Activated CD8-positive, alpha-beta memory T cell treated with anti-CD3 and anti-CD28 coated beads, Interleukin-2, amount 10 ng/mL, durations not matched to agents 7 days and 5 days (primary cell): ENCODE measurements at places on chromosomes 7 and 10.
A peak's percentile ranks its signal among the peaks of the same experiment; 100 is the strongest.

DNA sequence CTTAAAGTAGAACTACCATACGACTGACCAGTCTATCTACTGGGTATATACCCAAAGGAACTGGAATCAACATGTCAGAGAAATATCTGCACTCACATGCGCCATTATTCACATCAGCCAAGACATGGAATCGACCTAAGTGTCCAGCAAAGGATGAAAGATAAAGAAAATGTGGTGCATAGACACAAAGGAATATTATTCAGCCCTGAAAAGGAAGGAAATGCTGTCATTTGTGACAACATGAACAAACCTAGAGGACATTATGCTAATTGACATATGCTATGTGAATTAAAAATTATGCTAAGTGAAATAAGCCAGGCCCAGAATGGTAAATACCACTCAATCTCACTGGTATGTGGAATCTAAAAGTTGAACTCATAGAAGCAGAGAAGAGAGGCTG is 123.7 kb downstream of the KLF6 start:
- no peak for DNase-seq

- no peak for DNase-seq
Observed at GRCh38 chr7:103150192-103150591, 1.3 kb upstream of the NAPEPLD start.

GRCh38 chr7:31782411-31782991 is 95.5 kb downstream of the PPP1R17 start:
- no peak for DNase-seq

DNA sequence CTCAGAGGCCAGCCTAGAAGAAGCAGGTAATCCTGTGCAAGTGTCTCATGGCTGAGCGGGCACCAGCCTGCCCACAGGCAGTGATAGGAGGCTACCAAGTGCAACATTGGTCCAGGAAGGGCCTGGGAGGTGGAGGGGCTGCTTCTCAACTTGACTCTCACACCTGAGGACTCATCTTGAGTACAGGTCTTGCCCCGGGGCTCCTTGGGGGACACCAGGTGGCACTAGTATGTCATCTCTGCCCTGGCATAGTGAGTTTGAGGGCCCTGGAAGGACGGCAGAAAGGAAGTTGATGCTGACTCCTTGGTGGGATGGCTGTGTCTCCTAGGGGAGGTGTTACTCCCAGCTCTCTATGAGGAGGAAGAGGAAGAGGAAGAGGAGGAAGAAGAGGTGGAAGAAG is 2.3 kb downstream of the CCDC136 start:
- peak; percentile 55 for DNase-seq

DNA sequence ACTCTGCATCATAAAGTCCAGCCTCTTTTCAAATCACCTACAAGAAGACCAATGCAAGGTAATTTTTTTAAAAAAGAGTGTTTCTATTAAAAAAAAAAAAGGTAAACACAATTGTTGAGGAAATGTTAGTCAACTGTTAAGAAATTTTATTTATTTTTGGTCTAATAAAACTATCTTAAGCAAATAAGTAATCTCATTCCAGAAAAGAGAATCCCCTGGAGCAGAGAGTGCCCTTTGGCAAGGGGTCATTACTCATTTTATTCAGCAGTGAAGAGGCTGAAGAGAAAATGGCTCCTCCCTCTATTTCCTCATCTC is 63.4 kb upstream of the GSDME start:
- no peak for DNase-seq

GRCh38 chr10:60921633-60922032 is 22.4 kb downstream of the RHOBTB1 start:
- no peak for DNase-seq

DNA sequence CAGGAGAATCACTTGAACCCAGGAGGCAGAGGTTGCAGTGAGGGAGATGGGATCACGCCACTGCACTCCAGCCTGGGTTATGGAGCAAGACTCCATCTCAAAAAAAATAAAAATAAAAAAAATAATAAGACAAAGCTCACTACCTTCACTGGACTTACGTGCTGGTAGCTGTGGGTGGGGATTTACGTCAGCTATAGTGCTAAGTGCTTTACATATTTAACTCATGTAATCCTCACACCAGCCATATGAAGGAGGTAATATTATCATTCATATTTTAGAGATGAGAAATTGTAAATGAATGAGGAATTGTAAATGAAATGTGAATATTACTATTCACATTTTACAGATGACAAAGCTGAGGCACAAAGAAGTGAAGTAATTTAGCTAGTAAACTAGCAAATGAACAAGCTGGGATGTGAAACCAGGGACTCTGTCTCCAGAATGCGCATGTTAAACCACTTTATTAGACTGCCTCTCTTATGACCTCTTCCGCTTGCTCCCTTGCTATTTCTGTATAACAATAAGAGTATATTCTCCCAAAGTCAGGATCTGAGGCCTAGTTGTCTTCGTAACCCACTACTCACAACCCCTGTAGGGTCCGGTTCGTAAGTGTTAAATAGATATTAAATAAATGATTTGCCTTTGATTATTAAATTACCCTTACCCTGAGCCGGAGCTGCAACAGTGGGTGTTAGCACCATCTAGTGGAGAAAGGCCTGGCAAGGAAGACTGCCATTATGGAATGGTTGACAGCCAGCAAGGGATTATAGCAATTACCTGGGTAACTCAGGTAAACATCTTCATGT is 70.2 kb downstream of the HTR7 start:
- DNase-seq, result no peak

GRCh38 chr7:157397731-157398691 is 61.2 kb downstream of the DNAJB6 start:
- no peak for DNase-seq

DNA sequence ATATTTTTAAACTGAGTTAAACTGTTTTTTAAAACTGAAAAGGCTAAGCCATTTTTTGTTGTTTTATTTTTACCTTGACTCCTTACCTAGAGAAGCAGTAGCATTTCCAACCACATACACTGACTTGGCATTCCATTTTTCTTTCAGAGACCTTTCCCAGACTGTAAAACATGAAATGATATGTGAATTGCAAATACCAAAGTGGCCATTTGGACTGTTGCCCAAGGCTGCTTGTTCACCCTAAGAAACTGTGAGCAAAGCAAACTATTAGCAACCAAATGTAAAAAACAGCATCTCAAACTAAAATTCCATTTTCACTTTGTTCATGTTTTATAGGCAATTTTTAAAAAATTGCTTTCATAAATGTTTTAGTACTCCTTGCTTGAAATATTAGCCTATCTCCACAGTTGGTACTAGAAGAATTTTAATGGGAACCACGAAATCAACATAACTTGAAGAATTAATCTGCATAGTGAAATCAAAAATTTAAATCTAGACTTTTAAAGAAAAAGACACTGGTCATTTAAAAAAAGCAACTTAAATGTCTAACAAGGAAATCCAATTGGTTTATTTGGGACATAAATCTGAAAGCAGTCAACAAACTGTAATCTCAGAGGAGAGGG is 10.8 kb downstream of the UROS start:
- DNase-seq, result no peak

DNA sequence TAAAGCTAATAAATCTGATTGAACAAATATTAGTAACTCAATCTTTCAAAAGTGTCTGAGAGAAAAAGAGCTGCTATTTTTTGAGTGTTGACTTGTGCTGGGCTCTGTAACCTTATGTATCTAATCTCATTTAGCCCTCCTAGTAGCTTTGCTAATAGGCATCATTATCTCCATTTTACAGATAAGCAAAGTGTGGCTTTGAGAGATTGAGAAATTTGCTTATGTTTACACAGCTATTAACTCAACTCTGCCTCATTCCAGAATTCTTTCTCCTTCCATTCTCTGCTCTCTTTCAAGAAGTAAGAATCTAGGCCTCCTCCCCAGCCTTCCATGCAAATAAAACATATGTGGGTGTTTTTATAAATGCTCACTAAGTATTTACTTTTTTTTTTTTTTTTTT is 137.8 kb downstream of the GATA3 start:
- DNase-seq, result no peak

- no peak for DNase-seq
Observed at GRCh38 chr10:75136346-75136745, 24.9 kb downstream of the SAMD8 start.

DNA sequence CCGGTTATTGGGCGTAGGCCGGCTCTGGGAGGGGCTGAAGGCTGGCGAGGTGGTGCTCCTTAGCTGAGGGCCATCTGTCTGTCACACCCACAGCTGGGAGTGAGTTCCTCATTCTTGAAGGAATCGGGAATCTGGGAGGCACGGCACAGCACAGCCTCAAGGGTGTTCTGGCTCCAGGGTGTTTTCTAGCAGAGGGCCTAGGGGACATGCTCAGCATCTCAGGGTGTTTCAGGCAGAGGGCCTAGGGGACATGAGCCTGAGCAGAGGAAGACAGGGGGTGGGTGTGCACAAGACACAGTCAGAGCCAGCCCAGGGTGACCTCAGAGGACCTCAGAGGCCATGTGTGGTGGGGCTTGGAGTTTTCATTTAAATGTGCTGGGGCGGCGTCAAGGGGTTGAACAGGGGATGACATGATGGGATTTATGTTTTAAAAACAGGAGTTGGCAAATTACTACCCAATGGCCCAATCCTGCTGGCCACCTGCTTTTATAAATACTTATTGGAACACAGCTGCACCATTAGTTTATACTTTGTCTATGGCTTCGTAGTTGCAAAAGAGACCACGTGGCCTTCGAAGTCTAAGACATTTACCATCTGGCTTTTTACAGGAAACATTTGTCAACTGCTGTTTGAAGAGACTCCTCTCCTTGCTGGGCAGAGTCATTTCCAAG is 121.6 kb downstream of the PRKAG2 start:
- no peak for DNase-seq

DNA sequence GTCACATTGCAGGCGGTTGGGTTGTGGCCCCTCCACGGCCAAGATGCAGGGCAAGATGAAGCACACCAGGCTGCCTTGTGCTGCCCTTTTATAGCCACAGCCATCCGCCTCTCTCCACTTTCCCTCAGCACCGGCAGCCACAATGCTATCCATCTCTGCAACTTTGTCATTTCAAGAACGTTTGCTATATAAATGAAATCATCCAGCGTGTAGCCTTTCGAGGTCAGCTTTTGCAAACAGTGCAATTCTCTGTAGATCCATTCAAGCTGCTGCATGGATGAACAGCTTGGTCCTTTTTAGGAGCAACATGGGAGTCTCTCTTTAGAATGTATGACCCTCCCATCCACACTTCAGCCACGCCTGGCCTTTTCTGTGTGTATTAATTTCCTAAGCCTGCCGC is 6.4 kb upstream of the IL15RA start:
- peak; percentile 28 for DNase-seq

GRCh38 chr7:130365511-130366441 is 14.5 kb upstream of the CPA1 start:
- DNase-seq, result no peak

DNA sequence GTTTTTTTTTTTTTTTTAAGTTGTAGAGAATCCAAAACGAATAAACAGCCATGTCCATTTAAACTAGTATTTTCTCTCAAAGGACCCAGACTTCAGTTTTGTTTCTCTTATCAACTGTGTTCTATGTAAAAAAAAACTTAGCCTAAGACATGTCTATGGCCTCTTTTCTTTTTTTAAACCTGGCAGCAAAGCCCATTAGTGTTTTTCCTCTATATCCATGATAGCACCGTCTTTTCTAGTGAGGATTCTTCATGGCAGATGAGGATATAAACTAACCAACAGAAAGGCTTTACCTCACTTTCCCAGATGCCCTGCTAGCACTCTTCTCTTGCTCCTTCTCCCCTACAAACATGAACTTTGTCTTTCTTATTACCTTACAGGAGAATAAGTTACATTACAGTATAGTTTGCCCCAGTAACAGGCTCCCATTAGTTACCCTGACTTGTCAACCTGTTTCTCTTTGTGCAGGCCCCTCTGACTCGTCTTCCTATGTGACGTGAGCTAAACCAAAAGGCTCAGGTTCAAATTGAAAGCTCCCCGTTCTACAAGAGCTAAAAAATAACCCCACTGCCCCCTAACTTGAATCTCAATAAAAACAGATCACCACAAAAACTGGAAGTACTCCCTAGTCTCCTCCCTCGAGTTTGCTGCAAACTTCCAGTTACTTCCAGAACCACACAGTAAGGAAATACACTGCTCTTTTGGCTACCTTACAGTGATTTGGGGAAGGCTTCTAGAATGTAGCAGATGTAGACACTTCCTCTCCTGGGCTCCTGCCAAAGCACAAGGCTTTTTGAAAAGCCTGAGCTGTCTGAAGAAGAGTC is 20.1 kb downstream of the P4HA1 start:
- no peak for DNase-seq

DNA sequence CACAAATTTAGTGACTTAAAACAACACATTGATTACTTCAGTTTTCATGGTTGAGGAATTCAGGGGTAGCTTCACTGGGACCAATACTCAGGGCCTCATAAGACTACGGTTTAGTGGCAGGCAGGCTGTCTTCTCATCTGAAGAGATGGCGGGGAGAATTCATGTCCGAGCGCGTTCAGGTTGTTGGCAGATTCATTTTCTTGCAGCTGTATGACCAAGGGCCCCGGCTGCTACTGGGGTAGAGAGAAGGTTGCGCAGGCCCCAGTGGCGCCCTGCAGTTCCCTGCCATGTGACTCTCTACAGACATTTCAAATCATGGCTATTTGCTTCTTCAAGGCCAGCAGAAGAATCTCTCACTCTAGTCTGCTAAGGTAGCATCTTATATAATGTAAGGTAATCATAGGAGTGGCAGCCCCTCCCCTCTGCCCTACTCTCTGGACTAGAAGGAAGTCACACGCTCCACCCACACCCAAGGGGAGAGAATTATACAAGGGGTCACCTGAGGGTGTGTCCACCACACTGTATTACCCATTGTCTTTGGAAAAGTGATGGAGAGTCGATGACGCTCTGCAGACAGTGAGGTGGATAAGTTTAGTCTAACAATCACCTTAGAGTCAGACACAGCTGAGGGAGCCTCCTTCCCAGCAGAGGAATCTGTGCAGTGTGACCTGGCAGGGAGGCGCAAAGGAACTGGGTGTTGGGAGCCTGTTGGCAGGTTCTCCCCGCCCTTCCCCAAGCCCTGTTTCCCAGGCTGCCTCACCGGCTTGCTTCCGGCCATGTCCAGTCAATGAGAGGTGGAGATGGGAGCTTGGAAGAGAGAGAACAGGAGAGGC is 35.7 kb upstream of the PLEKHA1 start:
- peak; percentile 25 for DNase-seq

DNA sequence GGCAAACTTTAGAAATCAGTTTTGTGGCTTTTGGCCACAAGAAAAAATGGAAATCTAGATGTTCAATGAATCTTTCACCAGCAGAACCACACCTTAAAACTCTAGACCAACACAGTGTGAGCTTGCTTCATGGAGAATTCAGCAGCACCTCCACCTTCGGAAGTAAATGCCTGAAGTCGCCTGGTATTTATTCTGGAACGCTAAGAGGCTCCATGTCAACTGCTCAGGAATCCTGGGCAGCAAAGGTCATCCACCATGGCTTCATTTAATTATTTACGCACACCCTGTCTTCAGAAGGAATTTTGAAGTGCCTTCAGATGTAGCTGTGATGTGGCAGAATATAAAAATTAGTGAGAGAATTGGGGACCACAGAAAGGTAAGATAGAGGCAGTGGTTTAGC is 167.7 kb downstream of the GFRA1 start:
- DNase-seq, result no peak

GRCh38 chr7:8213381-8213780 is 48.6 kb downstream of the ICA1 start:
- DNase-seq, result no peak

- no peak for DNase-seq
Observed at GRCh38 chr10:84944187-84944586, 615.8 kb downstream of the CCSER2 start.

GRCh38 chr7:41750661-41751540 is 48.0 kb upstream of the INHBA start:
- DNase-seq, result no peak
